Gastrocnemius medialis (tissue), 4 donors: ENCODE measurements at places on chromosomes 6 and 20.

DNA sequence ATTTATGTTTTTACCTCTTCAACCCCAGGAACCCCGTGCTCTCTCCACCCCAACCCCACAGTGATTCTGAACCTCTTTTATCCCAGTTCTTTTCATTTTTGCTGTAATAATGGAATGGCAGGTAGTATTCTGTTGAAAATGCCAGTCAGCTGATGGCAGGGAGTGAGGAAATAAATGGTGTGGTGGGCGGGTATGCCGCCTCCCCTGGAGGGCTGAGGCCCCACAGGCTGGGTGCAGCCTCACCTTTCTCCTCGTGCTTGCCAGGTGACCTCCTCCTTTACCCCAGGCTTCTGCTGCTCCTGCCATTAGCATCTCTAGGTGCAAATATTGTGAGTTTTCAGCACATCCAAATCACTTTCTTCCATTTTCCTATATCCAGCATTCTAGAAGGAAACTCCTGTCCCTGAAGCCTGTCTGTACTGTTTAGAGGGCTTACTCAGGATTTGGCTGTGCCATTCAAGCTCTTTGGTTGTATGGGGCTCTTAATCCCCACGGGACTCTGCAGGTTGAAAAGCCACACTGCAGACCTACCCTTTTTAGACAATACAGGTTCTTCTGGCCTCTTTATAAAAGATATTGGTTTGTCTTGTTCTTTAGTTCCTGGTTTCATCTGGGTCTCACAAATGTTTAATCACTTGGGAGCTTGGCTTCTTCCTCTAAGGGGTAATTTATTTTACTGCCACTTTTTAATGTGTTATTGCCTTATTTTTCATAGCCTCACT is 201.8 kb downstream of the JARID2 start:
- no peak for DNase-seq

DNA sequence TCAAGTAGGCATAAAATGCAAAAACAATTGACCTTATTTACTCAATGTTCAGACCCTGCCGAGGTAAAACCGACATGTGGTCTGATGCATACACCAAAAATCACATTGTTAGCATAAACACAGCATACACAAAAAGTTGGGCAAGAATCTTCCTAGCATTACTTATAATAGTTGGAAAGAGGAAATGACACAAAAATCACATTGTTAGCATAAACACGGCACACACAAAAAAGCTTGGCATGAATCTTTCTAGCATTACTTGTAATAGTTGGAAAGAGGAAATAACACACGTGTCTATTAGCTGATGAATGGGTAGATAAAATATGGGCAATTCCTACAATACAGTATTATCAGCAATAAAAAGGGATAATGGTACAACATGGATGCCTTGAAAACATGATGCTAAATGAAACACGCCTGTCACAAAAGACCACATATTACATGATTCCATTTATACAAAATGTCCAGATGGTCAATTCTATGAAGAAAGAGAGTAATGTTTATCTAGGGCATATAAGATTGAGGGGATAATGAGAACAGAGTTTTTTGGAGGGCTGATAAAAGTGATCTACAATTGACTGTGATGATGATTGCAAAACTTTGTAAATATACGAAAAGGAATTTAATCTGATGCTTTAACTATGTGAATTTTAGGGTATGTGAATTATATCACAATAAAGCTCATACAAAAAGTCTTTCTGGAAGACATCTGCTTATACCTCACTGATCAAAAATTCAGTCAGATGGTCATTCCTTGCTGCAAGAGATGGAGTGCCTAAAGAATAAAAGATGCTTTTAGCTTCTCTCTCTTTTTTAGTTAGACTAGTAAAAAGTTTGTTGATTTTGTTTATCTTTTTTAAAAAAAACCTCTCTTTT is 1019.5 kb upstream of the CITED2 start:
- no peak for DNase-seq

DNA sequence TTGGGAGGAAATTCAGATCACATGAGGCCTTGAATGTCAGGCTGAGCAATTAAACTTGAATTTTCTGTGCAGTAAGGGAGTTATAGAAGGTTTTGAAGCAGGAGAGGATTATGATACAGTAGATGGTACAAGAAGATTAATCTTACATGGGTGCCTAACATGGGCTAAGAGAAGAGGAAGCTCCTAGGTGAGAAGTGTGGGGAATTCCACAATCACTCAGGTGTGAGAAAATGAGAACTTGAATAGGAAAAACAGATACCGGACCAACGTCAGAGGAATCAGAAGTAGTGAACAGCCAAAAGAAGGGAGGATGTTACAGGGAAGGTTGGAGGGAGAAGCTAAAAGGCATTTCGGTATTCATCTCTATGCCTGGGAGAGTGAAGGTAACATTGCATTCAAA is 250.7 kb upstream of the SLC35B3 start:
- DNase-seq = no peak

- no peak for DNase-seq
Observed at GRCh38 chr6:25623879-25624278, 28.1 kb upstream of the SCGN start.

- DNase-seq = no peak
Observed at GRCh38 chr6:38924791-38925509, 123.6 kb upstream of the GLP1R start.

GRCh38 chr20:17626217-17627007 is 55.6 kb downstream of the RRBP1 start:
- DNase-seq = peak; percentile 73

DNA sequence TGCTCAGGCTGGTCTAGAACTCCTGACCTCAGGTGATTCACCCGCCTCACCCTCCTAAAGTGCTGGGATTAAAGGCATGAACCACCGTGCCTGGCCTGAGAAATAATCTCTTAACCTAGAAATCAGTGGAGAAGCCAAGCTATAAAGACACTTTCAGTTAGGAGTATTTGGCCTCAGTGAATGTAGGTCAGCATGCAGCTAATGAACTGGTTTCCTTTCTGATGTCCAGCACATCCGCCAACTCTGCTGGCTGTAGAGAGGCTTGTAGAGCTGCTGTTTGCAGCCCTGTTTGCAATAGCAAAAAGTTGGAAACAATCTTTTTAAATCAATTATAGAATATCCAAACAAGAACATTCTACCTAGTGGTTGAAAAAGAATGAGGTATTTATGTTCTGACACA is 42.4 kb upstream of the ELOVL5 start:
- DNase-seq = no peak

- DNase-seq = no peak
Observed at GRCh38 chr20:47319517-47320252, 36.8 kb downstream of the ZMYND8 start.

DNA sequence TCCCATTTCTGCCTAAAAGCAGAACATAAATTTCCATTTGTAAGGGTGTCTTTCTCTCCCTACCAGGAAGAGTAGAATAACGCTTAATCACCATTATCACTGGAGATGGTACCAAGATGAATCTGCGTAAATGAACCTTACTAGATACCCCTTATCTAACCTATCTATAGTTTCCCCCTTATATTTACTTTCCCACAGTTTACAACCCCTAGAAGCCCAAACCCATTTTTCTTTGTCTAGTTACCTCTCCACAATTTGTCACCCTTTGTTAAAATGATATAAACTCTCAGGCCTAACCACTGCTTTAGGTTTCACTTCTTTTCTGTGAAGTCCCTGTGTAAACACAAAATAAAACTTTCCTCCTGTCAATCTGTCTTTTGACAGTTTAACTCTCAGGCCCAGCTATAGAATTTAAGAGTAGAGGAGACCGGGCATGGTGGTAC is 45.5 kb downstream of the PCNA start:
- DNase-seq = no peak
